ENCODE measurements at places on chromosomes 7 and 10.
A peak's percentile ranks its signal among the peaks of the same experiment; 100 is the strongest.

DNA sequence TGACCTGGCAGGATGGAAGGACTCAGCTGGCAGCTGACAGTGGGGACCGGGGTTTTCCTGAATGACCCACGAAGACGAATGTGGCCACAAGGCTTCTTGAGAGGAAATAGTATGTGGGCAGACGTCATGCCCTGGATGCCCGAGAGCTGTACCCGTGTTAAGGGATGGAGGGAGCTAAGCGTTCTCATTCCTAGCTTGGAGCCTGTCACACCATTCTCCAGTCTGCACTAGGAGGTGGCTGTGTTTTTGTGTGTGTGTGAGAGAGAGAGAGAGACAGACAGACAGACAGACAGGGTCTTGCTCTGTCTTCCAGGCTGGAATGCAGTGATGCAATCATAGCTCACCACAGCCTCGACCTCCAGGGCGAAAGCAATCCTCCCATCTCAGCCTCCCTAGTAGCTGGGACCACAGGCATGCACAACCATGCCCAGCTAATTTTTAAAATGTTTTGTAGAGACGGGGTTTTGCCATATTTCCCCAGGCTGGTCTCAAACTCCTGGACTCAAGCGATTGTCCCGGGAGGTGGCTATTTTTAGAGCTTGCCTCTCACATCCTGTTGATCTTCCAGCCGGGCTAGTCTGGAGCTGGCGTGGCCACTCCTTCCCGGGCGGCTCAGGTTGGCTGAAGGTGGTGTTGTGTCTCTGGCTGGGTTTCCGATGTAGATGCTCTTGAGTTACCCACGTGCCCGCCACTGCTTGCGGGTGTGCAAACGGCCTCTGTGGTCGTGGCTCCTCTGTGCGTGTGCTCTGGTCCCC is 2.1 kb downstream of the AMZ1 start:
- peak; percentile 46 for DNase-seq

DNA sequence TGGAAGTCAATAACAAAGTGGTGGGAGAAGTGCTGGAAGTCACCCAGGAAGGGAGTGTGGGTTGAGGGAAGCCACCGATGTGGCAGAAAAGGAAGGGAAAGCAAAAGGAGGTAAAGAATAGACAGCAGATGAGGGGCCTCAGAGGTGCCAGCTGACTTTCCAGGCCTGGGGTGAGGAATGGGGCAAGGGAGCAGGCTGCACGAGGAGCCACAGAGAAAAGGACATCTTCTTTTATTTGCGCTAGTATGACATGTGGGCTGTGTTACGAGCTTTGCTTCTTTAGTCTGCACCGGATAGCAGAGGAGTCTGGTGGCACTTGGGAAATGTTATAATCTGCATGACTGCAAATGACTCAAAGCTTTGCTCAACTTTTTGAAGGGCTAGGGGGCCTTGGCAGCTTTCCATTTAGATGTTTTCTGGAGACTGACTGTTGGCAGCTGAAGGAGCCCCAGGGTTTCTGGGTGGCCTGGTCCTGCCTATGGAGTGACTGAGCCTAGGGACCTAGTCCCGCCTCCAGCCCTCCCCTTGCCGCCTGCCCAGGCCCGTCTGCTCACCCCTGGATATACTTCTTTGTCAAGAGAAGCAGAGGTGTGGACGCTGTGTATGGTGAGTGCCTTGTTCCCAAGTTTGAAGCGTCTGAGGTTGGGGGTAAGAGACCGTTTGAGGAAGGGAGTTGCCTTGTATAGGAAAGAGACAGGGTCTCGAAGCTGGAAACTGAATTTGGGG is 5.1 kb downstream of the PRXL2A start:
- peak; percentile 82 for DNase-seq

DNA sequence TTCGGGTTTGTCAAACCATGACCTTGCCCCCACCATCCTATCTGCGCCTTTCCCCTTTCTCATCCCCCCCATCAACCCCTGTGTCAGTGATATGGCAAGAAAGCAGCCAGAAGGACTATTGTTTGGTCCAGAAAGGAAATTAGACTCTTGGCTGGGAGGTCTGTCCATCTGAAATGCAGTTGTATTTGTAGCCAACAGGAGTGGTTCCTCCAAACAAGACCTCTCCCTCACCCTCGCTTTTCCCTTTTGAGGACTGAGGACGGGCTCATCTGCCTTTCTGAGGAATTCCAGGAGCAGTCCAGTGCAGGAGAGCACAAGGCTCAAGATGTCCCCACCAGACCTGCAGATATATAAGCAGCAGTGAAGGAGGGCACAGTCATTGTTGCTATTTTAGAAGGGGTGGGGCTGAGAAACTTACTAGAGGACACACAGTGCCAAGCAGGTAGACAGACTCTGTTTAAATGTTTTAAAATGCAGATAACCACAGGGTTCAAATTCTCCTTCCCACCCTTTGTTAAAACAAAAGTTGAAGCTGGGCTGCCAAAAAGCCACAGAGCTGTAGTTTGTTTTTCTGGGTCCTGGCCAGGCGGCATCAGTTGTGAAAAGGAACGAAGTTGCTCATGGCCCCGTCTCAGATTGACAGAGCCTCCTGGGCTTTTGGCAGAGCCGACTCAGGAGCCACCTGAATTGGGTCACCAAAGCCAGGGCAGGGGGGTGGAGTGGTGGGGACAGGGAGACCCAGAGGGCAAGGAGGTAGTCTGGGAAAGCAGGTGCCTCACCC is 37.3 kb downstream of the CYP17A1 start:
- peak; percentile 32 for DNase-seq

- no peak for DNase-seq
These were observed 31.1 kb downstream of the LMTK2 start for GRCh38 chr7:98137826-98138151.

GRCh38 chr10:112898540-112899390 is 51.3 kb upstream of the TCF7L2 start:
- peak; percentile 59 for DNase-seq
